Stimulated activated CD8-positive, alpha-beta memory T cell treated with anti-CD3 and anti-CD28 coated beads, Interleukin-4, amount 100 ng/mL, for 1 hour (primary cell): ENCODE measurements at places on chromosomes 4 and X.
A peak's percentile ranks its signal among the peaks of the same experiment; 100 is the strongest.

GRCh38 chr4:26197018-26197779 lies 123.6 kb upstream of the RBPJ start:
- DNase-seq = peak; percentile 39

DNA sequence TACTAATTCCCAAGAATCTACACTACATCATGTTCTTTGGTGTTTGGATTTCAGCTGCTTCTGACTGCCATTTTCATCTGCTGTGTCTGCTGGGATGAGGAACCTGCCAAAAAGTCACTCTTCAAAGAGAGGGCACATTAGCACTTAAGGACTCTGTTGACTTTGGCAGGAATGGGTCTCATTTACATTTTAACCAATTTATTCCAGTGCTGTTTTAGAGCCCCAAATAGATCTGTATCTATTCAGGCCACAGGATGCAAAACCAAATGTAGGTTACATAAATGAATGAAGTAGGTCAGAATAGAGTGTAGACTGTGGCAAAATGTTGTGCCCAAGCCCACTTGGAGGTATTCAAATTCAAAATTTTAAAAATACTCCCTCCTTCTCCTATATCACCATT lies 14.4 kb downstream of the TXK start:
- DNase-seq = no peak

- DNase-seq = no peak
These were observed 99.4 kb upstream of the SPANXC start for GRCh38 chrX:141341743-141342142.

DNA sequence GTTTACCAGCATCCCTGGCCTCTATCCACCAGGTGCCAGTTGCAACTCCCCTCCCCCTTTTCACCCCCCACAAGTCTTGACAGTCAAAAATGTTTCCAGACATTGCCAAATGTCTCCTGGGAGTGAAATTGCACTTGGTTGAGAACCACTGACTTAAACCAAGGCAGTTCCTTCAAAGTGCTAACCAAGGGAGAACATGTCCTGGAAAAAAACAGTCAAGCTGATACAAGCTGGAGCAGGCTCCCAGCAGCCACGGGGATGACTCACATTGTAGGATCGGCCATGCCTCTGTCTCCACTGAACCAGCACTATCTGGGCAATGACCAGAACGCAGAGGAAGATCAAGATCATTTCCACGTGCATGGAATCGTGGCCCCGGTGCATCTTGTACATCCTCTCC lies 11.4 kb downstream of the RNF175 start:
- DNase-seq = no peak

DNA sequence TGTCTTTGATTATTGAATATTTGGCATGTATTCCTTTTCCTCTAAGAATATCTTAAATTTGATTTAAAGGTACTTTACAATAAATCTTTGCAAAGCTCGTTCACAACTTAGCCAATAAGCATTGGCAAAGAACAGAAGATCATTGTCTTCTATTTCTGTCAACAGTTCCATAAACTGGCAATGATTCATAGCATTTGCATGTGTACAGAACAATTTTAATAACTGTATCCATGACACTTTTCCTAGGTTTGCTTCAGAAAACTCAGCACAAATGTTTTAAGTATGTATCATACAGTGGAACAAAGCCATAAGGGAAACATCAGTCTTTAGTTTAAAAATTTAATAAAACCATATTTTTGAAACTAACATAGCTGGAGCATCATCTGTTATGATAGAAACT lies 462.7 kb upstream of the RPS6KA3 start:
- no peak for DNase-seq

DNA sequence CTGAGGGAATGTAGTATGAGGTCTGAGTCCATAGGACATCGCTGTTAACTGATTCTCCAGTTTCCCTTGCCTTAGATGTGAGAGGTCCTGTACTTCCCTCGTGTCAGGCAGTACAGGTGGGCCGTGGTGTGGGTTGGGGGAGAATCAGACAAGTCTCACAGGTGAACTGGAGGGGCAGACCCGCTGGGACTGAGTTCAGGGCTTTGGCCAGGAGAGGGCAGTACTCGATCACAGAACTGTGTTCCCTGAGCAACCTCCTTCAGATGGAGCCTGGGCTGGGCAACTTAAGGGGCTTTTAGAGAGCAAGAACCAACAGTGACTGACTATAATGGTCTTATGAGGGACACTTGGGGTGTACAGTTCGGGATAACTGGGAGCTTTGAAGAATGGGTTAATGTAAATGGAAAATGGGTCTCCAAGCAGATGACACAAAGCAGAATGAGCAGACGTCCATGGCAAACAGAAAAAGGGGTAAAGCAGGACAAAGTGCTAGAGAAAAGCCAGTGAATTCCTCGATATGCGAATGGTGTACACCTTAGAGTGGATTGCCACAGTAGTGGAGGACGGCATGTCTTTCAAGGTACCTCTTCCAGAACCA lies 83.6 kb downstream of the CCNG2 start:
- peak; percentile 19 for DNase-seq

GRCh38 chr4:151100531-151100930 lies 1.1 kb downstream of the RPS3A start:
- DNase-seq = no peak

DNA sequence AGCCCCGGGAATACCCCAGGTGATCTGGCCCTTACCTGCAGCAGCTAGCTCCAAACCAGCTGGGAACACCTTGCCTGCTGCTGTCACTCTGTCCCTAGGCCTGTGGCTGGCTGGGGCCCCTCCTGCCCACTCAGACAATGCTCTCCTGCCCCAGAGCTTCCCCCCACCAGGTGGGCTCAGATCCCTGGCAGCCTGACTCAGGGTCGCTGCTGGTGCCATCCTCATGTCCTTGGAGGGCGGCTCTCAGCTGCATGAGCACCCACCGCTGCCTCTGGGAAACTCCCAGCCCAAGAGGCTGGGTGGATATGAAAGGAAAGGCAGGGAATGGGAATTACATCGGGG lies 15.8 kb downstream of the C4orf50 start:
- no peak for DNase-seq

GRCh38 chrX:103613362-103613890 lies 5.7 kb downstream of the TCEAL3 start:
- DNase-seq = no peak

GRCh38 chr4:142407596-142407995 lies 438.5 kb downstream of the INPP4B start:
- no peak for DNase-seq

- DNase-seq = no peak
These were observed 171.4 kb downstream of the NWD2 start for GRCh38 chr4:37415845-37416369.

GRCh38 chrX:15881381-15881897 lies 26.8 kb upstream of the AP1S2 start:
- DNase-seq = no peak

GRCh38 chr4:152606753-152607152 lies 70.9 kb upstream of the FBXW7 start:
- DNase-seq = no peak

DNA sequence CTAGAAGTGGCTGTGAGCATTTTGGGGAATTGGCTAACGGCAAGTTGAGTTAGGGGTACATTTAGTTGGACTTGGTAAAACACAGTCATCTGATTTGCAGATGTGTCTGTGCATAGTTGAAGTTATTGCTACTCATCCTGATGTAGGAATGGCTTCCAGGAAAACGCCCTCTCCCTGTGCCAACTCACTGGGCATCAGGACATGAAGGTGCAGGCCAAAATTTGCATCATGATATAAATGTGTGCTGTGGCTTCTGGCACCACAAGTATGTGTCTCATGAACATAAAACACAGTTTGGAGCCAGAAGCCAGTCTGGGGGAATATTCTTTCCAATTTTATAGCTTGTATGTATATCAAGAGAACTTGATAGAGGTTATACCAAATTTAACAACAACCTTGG lies 54.2 kb upstream of the CBR4 start:
- no peak for DNase-seq

- no peak for DNase-seq
These were observed 24.8 kb upstream of the CYP2U1 start for GRCh38 chr4:107906458-107907100.

GRCh38 chr4:72663828-72664227 lies 94.8 kb upstream of the ADAMTS3 start:
- DNase-seq = no peak

GRCh38 chr4:139267301-139267700 lies 12.7 kb downstream of the MGARP start:
- DNase-seq = no peak

DNA sequence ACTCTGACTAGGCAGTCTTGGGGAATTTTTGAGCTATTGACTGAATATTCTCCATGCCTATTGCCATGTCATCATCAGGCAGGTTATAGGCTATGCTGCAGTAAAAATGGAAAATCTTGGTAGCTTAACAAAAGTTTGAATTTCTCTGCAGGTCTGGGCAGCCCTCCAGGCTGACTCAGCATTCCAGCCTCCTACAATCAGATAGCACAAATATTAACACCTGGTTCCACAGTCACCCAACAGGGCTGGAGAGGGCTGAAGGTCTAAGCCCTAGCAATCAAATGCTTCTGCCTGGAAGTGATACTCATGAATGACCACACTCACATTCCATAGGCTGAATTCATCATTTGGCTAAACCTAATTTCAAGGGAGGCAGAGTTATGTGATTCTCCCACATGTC lies 9.6 kb upstream of the PPP3CA start:
- DNase-seq = no peak

- no peak for DNase-seq
These were observed 365.7 kb upstream of the MAD2L1 start for GRCh38 chr4:120432301-120432860.

GRCh38 chrX:10288373-10288975 lies 131.7 kb downstream of the CLCN4 start:
- no peak for DNase-seq

- no peak for DNase-seq
These were observed 47.3 kb upstream of the SCML1 start for GRCh38 chrX:17689971-17690409.

GRCh38 chrX:49291615-49292337 lies 11.7 kb upstream of the GAGE10 start:
- peak; percentile 41 for DNase-seq

GRCh38 chr4:110787707-110788106 lies 164.8 kb upstream of the PITX2 start:
- DNase-seq = no peak

DNA sequence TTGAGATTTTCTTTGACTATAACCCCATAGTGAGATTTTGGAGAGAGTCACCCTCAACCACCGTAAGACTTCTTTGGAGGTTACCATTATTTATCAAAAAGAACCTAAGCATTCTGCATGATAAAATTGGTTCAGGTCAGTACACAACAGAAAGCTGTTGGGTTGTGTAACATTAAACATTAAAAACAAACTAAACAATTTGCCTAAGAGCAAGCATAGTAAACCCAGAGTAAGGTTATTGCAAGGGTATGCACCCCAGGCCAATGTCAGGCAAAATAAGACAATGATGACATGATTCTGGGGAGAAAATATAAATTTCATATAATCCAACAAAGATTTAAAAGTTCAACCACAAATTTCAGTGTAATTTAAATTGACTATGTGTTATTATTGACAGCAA lies 472.4 kb downstream of the SH2D1A start:
- no peak for DNase-seq

DNA sequence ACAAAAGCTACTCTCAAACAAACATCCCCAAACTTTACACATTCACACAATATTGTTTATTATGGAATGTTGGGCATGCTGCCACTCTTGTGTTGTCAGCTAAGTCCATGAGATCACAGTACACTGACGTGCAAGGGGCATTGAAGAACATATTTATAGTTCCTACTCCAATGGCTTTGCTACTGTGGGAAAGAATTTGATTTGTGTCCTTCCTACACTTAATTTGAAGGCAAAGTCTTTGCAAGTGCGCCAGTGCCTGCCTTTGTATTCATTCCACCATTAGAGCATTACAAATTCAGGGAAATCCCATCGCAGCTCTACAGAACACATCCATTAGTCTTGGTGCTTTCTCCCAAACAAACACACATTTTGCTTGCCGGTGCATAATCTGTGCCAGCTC lies 45.4 kb upstream of the FTHL17 start:
- DNase-seq = no peak

DNA sequence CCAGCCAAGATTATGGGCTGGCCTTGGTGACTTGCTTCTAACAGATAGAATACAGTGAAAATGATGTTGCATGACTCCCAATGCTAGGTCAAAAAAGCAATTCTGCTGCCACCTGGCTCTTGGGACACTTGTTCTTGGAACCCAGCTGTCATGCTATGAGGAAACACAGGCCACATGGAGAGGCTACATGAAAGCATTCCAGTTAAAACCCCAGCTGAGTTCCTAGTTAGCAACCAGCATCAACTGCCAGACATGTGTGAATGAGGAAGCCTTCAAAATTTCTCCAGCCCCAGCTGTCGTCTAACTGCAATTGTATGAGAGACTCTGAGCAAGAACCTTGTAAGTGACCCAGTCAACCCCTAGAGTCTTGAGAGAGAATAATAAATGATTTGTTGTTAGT lies 105.2 kb upstream of the FGF16 start:
- no peak for DNase-seq

GRCh38 chrX:129092242-129092641 lies 431.0 kb downstream of the SMARCA1 start:
- DNase-seq = no peak

DNA sequence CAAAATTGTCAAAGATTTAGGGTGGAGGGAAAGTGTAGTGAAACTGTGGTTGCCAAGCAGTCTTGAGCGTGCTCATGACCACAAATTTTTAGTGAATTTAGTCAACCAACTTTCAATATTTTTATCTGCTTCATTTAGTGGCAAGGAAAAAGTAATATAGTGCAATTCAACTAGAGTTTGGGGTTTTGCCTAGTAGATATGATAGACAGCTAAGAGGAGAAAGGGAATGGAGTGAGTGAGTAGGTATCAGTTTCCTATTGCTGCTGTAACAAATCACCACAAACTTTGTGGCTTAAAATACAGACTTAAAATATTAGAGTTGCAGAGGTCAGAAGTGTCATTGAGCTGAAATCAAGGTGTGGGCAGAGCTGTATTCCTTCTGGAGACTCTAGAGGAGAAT lies 3.7 kb upstream of the CT47C1 start:
- DNase-seq = no peak

DNA sequence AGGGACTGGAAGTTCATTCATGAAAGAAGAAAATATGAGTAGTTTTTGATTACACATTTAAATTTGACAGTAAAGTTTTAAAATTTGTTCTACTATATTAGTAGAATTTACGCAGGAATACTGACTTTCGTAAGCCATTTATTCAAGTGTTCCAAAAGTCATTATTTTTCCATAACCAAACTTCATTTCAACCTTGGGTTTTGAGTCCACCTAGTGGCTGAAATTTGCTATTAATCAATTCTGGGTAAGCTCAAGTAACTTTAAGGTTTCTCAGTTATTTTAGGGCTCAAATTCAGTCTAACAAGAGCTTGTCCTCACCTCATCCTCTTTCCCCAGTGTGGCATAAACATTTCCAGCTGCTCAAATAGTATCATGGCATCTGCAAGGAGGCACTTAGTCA lies 175.4 kb downstream of the SH3BGRL start:
- no peak for DNase-seq

GRCh38 chr4:72591547-72592454 lies 22.8 kb upstream of the ADAMTS3 start:
- no peak for DNase-seq

GRCh38 chr4:110636171-110636679 lies 13.3 kb upstream of the PITX2 start:
- DNase-seq = no peak

GRCh38 chr4:146273204-146273901 lies 59.0 kb downstream of the REELD1 start:
- no peak for DNase-seq

- no peak for DNase-seq
These were observed 27.9 kb downstream of the ARHGEF6 start for GRCh38 chrX:136752796-136753195.
